ENCODE measurements at places on chromosomes 2 and 18.

GRCh38 chr18:78913830-78914231 is 65.8 kb upstream of the SALL3 start:
- no peak for DNase-seq

DNA sequence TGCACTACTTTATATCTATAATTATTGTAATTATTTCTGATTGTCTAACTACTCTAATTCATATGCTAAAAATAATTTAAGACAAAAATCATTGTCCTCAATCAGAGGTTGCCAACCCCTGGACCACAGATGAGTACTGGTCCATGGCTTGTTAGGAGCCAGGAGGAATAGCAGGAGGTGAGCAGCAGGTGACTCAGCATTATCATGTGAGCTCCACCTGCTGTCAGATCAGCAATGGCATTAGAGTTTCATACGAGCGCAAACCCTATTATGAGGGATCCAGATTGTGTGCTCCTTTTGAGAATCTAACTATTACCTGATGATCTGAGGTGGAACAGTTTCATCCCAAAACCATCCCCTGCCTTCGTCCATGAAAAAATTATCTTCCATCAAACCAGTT is 1434.4 kb downstream of the LRP1B start:
- no peak for DNase-seq

DNA sequence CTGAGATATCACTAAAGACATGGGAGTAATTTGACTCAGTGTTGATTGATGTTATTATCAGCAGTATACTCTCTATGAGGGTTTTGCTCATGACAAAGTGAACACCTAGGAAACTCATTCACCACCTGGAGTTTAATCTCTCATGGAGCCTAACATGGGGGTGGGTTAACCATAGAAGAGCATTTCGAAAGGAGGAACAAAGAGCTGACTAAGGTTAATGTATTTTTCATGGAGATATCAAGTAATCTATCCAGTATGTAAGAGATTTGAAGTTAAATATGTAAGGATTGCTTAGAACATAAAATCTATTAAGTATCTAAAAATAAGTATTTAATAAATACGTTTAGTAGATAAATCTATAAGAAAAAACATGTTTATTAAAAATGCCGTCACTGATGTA is 917.8 kb downstream of the EPHA4 start:
- DNase-seq: no peak

- DNase-seq: peak; percentile 74
These were observed 86.0 kb downstream of the DTNB start for GRCh38 chr2:25587361-25587760.

- DNase-seq: no peak
These were observed 90.4 kb upstream of the PARD3B start for GRCh38 chr2:204454672-204455380.

GRCh38 chr2:105468582-105469042 is 69.8 kb upstream of the FHL2 start:
- DNase-seq: no peak

DNA sequence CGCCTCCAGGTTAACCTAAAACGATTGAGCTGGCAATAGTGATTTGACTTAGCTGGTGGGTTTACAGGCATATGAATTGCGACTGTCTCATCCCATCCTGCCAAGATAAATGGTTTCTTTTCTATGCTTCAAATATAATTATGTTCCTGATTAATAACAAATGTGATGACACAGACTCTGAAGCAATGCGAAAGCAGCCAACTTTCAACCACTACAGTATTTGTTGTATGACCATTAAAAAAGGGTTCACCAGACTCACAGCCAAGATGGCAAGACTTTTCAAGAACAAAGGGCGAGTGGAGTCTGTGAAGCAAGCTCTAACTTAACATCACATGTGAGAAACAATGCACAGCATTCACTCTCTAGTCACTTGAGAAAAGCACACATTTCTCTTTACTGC is 186.6 kb downstream of the PID1 start:
- no peak for DNase-seq

Measured in activated T-cell treated with anti-CD3 and anti-CD28 coated beads, Interleukin-2, amount 50 U/mL, for 72 hours (primary cell).